ENCODE measurements at places on chromosomes 6 and 20.
A peak's percentile ranks its signal among the peaks of the same experiment; 100 is the strongest.

- no peak for DNase-seq
These were observed 100.7 kb downstream of the CDH26 start for GRCh38 chr20:60058879-60059278.

DNA sequence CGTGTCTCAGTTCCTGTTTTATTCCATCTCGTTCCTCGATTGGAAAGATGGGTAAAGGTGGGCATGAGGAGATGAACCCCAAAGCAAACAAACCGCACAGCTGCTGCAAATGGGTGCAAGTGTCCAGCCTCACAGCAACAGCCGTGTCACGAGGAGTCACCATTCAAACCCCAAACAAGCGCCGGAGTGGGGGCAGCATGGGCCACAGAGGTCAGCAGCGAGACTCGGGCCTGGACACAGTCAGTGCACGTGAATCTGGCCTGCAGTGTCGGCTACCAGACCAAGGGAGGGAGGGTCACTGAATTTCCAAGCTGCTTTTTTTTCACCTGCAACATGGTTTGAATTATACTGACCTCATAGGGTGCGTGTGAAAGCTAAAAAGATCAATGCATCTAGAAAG, 63.5 kb downstream of the EZR start:
- DNase-seq: no peak

- DNase-seq: no peak
These were observed 99.0 kb upstream of the SLC24A3 start for GRCh38 chr20:19113343-19113930.

DNA sequence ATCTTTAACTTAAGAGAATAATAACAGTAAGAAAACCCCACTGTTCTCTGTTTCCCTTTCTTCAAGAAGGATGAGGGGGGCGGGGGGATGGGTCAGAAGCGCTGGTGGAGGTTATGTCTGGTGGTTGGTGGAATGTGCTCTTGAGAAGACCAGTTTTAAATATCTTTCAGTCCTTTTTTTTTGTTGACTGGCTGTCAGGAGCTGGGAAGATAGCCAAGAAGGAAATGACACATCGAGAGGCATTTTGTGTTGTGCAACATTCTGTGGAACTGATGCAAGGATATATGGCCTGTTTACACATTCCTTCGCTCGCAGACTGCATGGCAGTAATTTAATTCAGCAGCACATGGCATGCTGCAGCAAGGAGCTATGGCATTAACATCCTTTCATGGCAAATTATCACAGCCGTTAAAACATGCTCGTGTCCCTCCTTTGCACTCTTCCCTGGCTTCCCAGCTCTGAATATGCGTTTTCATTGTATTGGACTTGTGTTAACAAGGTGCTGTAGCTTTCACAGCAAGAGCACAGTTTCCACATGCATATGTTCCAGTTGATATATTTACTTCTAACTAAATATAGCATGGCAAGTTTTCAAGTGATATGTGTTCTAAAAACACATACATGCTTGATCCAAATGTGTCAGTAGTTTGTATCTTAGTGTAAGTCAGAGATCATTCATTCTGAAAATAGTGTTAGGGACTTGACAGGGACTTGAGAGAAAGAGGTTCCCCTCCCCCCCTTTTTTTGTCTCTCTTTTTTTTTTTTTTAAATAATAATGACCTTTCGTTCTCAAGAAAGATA, 68.2 kb upstream of the SUPT3H start:
- DNase-seq: peak; percentile 99

DNA sequence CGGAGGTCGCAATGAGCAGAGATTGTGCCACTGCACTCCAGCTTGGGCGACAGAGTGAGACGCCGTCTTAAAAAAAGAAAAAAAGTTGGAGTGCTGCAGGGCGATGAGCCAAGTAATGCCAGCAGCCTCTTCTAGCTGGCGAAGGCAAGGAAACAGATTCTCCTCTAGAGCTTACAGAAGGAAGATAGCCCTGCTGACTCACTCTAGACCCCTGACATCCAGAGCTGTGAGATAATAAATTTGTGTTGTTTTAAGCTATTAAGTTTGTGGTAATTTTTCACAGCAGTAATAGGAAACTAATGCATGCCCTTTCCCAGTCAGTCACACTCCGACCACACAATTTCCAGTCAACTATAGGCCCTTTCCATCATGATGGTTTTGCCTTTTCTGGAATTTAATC, 16.4 kb downstream of the PRSS16 start:
- DNase-seq: no peak

GRCh38 chr20:57612916-57613315, 7.3 kb downstream of the ZBP1 start:
- DNase-seq: no peak

DNA sequence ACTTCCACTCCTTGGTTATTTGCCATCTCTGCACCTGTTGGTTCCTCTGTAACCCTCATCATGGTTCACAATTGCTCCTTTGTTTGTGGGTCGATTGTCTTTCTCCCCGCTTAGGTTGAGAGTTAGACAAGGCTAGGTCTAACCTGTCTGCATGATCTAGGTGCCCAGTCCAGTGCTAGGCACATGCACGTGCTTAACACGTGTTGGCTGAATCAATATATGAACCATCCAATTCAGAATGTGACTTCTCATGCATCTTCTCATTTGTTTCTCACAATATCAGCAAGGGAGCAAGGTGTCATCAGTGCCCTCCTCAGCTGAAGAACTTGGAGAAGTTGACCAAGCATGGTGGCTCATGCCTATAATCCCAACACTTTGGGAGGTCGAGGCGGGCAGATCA, 36.9 kb upstream of the CTNNBL1 start:
- DNase-seq: no peak

DNA sequence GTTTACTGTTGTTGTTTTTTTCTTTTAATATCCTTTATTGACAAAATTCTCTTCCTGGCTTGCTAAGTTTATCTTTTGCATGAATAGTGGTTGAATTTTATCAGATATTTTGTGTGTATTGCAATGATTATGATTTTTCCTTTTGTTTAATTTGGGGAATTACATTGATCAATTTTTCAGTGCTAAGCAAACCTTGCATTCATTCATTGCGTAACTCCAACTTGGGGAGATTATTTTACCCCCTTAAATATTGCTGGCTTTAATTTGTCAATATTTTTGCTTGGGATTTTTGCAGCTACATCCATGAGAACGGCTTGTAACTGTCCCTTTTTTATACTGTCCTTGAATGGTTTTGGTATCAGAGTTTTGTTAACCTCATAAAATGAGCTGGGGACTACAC, 63.4 kb downstream of the SERAC1 start:
- no peak for DNase-seq

- DNase-seq: peak; percentile 61
These were observed 646 bp downstream of the RPS6KA2 start for GRCh38 chr6:166626177-166627032.

GRCh38 chr6:111858347-111858746, 14.9 kb downstream of the FYN start:
- DNase-seq: no peak

DNA sequence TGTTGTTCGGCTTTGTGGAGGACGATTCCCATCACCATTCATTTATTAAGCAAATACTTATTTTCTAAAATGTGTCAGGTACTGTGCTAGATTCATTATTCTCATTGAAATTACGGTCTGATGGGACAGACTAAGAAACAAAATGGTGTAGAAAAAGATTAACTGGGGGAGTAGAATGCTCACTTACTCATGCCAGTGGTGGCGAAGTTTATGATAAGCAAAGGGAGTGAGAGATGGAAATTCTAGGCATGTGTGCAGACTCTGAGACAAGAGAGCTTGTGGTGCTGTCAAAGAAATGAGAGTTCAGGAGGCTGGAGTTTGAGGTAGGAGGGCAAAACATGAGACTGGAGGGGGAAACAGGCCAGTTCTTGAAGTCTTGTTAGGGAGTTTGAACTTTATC, 896 bp downstream of the RPP21 start:
- DNase-seq: no peak

DNA sequence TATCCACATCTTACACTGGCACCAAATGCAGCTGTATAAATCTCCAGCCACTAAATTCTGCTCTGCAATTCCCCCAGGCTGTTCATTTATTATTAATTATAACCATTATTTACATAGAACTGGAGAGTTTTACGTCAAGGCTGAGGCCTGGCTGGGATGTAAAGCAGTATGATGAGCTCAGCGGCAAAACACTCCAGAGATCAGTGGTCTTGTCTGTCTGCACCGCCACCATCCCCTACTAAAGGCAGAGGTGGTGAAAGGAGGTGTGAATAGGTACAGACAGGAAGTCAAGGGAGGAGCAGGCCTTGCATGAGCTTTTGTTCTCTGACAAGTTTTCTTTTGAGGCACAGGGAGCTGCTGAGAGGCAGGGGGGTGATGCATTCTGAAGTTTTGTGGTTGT, 159.9 kb upstream of the PCSK2 start:
- no peak for DNase-seq

DNA sequence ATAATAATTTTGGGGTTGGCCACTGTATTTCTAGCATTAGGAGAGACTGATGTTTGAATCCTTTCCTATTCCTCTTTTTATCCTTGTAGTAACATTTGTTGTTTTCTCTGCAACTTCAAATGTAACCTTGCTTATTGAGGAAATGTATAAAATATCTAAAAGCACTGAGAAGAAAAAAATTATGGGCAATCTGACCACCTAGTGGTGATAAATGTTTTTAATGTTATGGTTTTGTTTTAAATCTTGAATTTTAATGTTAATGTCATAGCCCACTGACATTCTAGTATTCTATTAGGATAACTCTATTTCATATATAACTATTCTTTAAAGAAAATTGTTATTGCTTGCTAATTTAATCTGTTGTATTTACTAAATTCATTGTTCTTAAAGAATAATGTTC, 134.4 kb downstream of the FARS2 start:
- no peak for DNase-seq

DNA sequence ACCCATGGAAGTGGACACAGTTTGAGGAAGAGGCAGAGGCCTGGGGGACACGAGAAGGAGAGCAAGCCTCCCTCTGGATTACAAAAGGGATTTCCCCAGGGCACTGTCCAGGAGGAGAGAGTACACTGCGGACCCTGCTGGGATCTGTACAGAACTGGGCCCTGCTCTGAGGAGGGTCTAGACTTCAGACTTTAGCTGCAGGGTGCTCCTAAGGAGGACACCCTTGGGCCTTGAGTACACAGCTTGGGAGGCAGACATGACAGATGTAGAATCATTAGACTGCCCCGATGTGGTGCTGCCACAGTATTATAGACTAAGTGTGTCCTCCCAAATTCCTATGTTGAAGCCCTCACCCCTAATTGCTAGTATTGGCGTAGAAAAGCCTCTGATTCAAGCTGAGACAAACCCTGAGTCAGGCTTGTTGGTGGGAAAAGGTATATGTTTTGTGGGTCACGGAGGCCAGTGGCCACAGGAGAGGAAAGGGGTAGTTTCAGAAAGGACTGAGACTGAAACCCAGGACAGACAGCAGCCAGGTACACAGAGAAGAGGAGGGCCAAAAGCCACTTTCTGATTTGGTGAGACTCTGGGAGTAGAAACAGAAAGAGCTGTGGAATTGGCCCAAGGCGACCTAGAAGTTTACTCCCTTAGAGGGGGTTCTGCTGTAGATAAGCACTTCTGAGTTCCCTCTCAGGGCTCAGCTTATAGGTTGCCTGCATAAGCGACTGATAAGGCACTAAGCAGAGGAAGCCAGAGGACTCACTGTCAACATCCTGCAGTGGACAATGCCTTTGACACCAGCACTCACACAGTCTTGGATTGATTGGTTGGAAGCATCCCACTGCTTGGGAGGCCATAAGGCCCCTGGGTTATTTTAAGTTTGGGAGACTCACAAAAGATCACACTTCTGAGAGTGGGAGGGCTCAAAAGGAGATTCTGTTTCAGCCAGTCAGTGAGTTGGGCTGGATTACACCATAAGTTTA, 16.5 kb upstream of the SH3BGRL2 start:
- no peak for DNase-seq

- DNase-seq: no peak
These were observed 18.2 kb downstream of the NCOA5 start for GRCh38 chr20:46071573-46071972.

- DNase-seq: no peak
These were observed 1.1 kb upstream of the RNF24 start for GRCh38 chr20:4016340-4017050.

DNA sequence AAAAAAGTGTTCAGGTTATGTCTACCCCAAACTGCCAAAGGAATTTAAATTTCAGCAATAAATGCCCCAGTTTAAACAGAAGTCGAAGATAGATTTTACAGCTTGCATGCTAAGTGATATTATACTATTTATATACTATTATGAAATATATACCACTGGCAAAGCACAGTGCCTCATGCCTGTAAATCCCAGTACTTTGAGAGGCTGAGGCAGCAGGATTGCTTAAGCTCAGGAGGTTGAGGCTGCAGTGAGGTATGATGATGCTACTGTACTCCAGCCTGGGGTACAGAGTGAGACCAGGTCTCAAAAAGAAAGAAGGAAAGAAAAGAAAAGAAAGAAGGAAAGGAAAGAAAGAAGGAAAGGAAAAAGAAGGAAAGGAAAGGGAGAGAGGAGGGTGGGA, 102.1 kb downstream of the MTFR2 start:
- no peak for DNase-seq

DNA sequence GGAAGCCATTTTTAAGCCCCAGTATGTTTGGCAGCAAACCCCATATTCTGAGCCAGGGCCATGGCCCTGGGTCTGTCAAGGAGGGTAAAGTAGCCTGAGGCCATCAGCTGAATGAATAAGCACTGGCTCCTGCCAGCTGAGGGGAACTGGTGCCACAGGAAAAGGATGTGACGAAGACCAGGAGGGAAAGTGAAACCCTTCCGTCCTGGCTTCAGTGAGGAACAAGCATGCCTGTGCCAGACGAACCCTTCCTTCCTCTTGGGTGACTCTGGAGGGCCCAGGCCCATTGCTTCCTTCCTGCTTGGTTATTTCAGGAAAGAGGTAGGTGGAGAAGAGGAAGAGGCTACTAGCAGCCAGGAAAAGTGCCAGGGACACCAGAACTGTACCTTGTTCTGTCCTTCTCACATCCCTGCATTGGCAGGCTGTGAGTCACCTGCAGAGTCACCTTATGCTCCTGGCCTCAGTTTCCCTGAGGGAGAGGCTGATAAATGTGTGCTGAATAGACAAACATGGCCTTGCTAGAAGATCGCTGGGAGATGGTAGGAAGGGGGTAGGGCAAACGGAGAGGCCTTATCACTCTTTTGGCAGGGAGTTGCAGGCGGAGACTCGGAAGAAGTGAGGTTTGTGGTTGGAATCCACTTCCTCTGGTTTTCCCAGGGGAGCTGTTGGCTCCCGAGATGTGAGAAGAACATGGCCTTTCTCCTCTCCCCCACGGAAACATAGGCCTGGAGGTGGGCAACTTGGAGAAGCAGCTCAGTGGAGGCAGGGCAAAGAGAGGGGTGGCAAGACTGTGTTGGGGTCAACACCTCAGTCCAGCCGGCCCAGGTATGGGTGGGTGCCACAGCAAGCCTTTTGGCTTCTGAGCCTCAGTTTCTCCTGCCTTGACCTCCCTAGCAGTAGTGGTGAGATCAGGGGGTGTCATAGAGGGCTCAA, 37.4 kb downstream of the COX4I2 start:
- DNase-seq: peak; percentile 88

DNA sequence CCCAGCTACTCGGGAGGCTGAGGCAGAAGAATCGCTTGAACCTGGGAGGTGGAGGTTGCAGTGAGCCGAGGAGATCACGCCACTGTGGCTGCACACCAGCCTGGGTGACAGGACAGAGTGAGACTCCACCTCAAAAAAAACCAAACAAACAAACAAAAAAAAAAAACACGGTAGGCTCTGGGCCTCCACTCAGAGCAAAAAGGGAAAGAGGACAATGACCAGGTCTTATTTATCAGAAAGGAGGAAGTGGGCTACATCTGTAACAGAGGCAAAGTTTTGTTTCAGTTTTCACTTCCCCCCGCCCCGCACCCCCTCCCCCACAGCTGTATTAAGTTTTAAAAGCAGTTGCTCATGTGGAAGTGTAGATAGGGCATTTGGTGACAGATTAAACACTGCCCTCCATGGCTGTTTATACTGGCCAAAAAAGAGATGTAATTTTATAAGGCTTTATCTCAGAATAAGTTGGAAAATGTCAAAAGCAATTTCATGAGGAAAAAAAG, 114.6 kb downstream of the RCAN2 start:
- DNase-seq: no peak
